T-helper 9 cell (primary cell): ENCODE measurements at places on chromosomes 7 and 10.

DNA sequence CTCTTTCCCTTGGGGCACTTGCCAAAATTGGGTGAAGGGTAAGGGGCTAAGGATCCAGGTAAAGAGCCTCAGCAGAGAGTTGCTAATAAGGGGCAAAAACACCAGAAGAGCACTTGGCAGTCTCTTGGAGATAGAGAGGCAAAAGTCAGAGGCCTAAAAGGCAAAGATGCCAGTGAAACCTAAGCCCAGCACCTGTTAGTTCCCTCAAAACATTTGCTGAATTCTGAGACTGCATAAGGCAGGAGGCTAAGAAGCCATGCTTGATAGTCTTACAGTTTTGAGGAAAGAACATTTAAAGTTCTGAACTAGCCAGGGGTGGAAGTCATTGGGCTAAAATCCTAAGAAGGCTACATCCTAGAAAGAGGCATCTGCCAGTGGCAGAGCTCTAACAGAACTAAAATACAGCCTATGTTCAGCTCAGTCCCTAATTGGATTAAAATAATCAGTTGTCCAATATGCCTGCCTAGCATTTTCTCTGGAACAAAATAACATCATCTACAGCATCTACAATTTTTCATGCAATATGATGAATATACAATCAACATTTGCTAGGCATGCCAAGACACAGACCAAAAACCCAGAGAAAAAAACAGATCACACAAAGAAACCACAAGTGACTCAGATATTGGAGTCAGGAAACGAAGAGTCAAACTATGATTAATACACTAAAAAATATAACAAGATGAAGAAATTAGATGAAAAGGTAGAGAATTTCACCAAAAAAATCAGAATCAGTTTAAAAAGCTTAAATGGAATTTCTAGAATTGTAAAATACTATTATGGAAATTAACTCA, 7.7 kb downstream of the HTR7 start:
- no peak for DNase-seq

DNA sequence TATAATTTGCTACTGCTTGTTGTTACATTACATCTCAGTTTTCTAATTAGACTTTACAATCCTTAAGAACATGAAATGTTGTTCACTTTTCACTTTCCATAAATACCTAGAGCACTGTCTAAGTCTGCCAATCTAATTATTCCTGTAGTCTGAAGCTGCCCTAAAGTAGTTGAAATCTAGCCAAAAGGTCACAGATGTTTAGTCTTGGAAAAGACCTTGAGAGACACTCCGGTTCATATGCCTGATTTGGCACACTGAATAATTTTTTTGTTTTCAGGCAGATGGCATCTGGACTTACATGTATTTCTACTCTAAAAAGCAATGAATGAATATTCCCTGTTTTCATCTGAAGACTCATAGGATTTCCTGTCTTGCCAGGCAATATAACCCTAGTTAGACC, 359.1 kb downstream of the ANKRD7 start:
- DNase-seq = no peak

- no peak for DNase-seq
Measured at GRCh38 chr7:112882991-112883390, 92.8 kb upstream of the TMEM168 start.

DNA sequence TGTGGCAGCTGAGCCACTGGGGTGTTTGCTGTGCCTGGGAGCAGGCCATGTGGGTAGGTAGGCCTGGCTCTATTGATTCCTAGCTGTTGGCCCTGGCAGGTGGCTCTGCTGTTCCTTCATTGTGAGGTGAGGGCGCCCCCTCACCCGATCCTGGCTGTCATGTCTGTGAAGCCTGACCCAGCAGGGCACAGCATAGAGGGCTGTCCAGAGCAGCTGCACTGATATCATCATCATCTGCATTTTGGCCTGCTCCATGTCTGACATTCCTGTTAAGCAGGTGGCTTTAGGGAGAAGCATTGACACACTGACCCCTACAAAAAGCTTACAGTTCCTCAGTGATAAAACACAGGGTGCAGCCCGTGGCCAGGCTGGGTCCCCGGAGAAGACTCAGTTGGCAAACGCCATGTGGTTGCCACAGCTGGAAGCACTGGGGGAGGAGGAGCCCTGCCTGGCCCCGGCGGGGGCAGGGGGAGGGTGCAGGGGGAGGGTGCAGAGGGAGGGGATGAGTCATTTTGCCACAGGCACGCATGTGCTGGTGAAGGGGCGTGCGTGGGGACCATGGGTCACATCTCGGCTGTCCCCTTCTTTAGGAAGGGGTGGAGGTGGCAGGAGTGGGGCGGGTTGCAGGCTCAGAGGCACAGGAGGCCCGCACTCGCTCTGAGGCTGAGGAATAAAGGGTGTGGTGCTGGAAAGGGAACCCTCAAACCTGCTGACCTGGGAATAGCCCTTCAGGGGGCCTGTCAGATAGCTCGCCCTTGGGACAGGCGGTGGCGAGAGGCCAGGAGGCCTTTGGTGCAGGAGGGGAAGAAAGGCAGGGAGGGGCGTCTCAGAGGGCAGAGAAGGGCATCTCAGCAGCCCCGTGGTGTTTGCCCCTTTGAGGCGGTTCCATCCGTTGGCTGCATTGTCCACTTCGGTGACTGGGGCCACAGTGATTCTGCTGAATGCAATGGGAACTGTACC, 31.6 kb downstream of the IKZF1 start:
- peak; percentile 71 for DNase-seq

GRCh38 chr10:132142396-132143161, 44.2 kb upstream of the DPYSL4 start:
- DNase-seq = peak; percentile 47

DNA sequence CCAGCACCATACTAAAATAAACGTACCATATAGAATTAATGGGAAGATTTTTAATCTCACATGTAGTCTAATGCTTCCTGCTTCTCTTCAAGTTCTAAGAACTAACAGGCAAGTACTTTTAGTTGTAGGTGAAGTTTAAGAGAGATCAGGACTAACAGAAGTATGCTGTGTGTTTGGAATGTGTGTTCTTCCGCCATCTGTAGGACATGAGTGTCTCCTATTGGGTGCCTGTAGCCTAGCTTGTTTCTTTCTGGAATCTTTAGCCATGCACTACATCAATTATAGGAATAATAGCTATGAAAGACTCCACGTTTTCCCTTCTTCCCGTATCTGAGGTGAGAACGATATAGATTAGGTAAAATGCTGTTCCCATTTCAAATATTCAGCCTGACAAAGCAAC, 140.2 kb upstream of the AHR start:
- DNase-seq = no peak

DNA sequence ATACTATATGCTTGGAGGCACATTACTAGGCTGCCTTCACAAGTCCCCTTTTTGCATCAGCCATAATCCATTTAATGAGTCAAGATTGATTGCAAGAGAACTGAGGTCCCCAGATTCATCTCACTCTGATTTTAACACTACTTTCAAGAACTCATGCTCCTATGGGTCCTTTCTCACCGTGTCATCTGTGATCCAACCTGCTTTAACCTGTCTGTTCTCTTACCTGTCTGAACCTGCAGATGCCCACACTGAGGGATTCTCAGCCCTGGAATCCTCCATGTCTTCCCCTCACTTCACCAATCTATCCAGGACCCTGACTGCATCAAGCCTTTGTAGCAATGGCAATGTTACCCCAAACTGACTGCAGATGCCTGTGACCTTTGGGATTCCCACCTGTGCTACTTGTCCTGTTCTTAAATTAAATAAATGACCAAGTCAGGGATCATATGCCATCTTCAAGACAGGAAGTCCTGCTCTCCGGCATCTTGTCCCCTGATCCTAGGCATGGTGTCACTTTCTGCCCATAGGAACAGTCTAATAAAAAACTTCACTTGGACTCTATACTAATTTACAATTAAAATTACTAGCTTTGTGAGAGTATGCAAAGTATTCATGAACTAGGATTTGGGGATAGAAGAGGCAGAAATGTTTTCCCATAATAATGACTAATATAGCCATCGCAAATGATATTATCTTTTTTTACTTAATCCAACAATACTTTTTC, 25.9 kb upstream of the GOT1 start:
- no peak for DNase-seq

DNA sequence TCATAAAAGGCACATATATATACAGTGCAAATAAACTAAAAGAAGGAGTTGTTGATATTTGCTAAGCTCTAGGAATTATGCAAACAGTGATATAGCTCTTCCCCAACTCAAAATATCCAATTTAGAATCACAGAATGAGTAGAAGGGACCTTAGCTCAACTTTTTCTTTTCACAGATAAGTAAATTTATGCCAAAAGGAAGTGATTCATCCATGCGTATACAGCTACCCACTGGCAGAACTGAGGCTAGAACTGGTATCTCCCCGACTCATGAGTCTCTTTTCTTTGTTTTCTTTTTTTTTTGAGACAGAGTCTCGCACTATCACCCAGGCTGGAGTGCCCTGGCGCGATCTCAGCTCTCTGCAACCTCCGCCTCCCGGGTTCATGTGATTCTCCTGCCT, 54.2 kb upstream of the SVIL start:
- DNase-seq = no peak

- DNase-seq = no peak
Measured at GRCh38 chr10:72061491-72061890, 26.9 kb downstream of the SPOCK2 start.

- no peak for DNase-seq
Measured at GRCh38 chr10:120262857-120263547, 194.0 kb upstream of the PLPP4 start.

- DNase-seq = no peak
Measured at GRCh38 chr7:2554661-2555111, 638 bp downstream of the BRAT1 start.

DNA sequence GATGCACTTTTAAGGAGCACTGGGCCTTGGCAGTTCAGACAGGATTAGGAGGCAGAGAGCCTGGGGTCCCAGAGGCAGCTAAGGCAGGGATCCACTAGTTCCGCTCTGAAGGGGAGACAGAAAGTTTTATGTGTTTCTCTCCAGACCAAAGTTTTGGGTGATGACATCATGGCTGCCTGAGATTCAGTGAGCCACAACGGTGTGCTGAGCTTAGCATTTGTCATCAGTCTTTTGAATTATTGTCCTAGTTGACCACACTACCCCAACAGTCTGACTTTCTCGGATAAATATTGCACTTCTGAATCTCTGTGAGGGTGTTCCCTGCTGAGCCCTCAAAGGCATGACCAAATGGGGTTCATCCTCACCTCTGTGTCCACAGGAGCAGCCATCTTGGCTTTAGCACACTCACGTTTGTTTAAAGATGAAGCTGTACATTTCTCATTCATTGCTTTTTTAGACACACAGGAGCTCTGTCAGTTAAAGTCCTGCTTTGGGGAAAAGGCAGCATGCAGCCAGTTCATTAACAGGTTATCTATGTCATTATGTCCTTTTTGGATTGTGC, 297.7 kb upstream of the LRGUK start:
- no peak for DNase-seq

DNA sequence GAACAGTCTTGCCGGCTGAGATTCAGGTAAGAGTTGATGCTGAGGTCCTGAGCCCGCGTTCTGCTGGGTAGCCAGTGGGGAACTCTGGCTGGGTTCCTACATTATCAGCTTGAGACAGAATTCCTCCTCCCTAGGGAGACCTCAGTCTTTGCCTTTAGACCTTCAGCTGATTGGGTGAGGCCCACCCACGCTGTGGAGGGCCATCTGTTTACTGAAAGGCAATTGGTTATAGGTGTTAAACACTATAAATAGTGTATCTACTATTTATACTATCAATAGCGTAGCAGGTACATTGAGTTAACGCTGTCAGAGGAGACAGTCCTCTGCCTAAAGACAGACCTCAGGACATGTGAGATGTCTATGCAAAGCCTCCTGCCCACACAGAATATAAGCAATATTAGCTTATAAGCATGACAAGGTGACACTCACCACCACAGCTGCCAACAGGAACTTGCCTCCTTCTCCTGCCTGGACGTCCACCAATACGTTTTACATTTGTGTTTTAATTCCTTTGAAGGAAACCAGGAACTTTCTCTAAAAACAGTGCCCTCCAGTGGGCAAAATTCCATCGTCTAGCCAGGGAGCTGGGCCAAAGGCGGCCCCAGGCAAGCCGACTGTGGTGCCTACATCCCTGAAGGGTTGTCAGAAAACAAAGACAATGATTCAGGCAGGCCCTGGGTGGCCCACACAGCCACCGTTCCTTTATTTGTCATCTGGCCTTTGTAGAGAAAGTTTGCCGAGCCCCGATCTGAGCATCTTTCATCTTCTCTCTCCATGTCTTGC, 58.8 kb downstream of the INSIG1 start:
- no peak for DNase-seq

DNA sequence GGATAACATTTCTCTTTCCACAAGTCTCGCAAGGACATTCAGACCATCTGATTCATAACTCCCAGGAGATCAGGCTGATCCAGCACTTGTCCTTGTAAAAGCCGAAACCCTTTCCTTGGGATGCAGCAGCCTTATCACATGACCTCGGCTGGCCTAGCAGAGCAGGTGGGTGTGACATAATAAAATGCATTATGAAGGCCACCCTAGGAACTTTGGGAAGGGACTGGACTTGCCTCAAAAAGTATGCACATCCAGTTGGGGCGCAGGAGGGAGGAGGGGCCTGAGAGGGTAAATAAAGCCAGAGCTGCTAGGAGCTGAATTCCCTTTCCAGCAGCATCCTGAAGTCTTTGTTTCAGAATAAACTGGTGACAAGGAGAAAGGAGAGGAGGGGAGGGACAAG, 260.8 kb downstream of the SNX13 start:
- DNase-seq = no peak

DNA sequence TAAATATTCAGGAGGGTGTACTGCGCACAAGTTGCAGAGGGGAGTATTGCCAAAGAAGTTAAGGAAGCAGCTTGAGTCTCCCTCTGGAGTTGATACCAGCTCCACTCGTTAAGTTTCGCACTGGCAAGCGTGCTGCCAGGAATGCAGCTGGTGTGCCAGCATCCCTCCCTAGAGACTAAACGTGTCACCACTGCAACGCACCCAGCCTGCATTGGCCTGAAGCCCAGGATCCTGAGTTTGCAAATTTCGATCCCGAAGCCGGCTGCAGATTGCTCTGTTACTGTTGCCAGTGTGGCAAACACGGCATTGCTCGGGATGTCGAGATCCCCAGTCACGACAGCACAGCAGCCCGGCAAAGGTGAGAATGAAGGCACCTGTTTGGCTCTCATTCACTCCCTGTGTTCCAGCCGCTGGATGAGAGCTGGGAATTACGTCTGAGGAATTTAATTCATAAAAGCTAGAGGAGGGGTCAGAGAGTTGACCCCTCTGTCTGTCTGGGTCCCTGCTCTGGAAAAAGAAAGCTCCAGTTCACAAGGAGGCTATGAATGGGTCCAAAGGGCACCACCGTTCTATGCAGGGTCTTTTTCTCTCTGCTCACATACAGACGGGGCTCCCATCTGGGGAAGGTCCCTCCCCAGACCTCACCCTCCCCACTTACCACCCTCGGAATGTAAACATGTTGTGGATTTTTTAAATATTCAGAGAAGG, 61.0 kb downstream of the NRP1 start:
- no peak for DNase-seq

DNA sequence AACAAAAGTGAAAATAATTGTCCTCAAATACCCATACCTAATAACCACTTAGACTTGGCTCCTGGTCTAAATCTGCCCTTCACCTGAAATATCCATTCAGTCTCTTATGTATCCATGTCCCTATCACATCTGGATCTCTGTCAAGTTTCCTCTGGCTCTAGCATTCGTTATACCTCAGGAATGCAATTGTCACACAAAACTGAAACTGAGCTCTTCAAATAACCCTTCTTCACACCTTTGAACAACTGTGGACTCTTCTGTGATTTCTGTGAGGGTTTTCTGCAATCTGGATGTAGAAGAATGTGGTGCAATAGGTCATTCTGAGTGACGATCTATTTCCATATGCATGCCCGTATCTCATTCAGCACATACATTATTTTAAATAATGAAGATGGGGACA, 53.5 kb upstream of the FGL2 start:
- DNase-seq = no peak
